ENCODE measurements at places on chromosomes 5 and 9.

DNA sequence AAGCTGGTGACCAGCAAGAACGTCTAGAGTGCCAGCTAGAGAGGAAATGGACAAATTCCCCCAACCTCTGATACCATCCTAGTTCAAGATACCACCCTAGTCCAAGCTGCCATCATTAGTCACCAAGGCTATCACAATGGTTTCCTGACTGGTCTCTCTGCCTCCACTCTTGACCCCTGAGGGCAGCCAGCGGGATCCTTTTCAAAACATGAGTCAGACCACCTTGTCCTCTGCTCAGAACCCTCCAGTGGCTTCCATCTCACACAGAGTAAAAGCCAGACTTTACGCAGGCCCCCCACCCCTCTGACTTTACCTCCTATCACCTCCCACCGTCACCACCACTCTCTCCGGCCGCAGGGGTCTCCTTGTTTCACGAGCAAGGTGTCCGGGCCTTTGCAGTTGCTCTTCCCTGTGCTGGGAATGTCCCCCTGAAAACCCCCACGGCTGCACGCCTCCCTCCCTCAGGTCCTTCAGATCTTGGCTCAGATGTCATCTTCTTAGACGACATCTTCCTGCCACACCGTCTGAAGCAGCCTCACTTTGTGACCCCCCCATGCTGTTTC, 42.2 kb upstream of the FBXW11 start:
- DNase-seq: no peak

- DNase-seq: no peak
These were observed 10.7 kb downstream of the NR5A1 start for GRCh38 chr9:124496463-124496862.

GRCh38 chr5:98483301-98483685, 290.2 kb upstream of the RGMB start:
- no peak for DNase-seq

DNA sequence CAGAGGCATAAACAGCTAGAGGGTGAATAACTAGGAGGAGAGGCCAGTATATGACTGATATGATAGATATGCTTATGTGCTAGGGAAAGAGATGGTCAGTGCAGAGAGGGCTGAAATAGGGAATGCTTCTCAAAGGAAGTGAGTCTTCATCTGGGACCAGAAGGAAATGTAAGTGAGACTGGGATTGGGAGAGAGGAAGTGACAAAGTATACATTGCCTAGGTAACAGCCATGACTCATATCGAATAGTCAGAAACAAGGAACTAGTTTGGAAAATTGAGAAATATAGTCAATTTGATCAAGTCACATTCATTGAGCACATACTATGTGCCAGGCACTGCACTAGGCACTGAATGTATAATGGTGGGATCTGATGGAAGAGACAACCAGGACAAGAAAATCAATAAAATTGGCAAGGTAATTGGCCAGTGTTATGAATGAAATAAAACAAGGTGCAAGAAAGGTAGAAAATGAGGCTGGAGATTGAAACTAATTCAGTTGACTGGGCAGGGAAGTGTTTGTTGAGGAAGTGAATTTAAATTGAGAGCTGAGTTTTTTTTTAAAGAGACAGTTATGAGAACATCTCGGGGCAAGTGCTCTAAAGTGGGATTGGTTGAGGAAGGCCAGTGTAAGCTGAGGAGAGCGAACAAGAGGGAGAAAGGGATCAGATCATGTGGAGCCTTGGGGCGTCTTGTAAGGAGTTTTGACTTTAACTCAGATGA, 4.3 kb downstream of the ERAP2 start:
- no peak for DNase-seq

- no peak for DNase-seq
These were observed 20.3 kb upstream of the UNC5A start for GRCh38 chr5:176789873-176790615.

DNA sequence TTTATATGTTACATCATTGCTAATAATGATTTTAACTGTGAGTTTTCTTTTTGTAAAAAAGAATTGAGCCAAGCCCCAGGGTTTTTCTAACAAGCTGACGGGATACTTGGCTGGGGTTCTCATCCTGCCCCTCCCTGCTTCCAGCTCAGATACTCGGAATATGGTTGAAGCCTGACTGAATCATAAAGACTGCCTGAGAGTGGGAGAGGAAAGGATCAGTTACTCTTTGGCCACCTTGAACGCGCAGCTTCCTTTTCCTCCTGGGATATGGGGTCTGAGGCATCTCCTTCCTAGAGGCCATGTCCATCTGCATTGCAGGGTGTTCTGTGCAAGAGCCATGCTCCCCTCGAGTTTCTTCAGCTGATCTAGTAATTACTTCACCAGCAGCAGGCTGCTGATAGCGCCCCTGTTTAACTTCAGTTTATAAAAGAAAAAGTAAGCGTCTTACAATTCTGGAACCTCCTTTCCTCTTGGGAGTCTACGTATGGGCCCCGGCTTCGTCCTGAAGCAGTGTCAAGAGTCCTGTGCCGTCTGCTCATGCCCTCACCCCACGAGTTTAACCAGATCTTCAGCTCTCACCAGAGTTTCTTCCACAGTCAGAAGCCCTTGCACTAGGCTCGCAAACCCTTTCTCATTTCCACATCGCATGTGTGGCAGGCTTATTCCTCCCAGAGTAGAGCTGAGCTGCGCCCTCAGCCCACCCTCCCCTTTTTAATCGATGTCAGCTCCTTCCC, 130.0 kb downstream of the MVB12B start:
- DNase-seq: no peak
